Anterior cingulate cortex (tissue), 58 donors: ENCODE measurements at places on chromosomes 5 and 9.

- no peak for DNase-seq
Measured at GRCh38 chr5:131810510-131811249, 13.9 kb upstream of the FNIP1 start.

DNA sequence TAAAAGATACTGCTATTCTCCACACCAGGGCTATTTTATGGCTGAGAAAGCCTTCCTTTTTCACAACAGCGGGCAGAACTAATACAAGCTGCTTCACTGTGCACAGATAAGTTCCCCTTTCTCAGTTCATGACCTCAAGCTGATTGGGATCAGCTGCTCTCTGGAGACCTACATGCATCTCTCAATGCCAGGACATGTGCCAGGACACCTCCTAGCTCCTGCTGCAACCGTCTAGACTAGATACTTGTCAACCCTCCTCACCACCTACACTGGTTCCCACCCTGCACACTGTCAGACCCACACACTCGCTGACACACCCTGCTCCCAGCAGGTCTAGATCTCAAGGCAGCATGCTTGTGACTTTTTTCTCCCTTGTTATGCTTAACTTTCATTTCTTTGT, 39.8 kb downstream of the STARD4 start:
- DNase-seq: no peak

- no peak for DNase-seq
Measured at GRCh38 chr5:80234116-80234948, 21.5 kb downstream of the SERINC5 start.

GRCh38 chr5:135993335-135993879, 35.4 kb upstream of the TGFBI start:
- no peak for DNase-seq

- no peak for DNase-seq
Measured at GRCh38 chr9:14488421-14489190, 174.7 kb upstream of the NFIB start.

GRCh38 chr5:52799358-52799982, 11.8 kb downstream of the ITGA1 start:
- no peak for DNase-seq

- no peak for DNase-seq
Measured at GRCh38 chr9:135156525-135157510, 69.3 kb downstream of the OLFM1 start.
